ENCODE measurements at places on chromosomes 4 and X.
A peak's percentile ranks its signal among the peaks of the same experiment; 100 is the strongest.

DNA sequence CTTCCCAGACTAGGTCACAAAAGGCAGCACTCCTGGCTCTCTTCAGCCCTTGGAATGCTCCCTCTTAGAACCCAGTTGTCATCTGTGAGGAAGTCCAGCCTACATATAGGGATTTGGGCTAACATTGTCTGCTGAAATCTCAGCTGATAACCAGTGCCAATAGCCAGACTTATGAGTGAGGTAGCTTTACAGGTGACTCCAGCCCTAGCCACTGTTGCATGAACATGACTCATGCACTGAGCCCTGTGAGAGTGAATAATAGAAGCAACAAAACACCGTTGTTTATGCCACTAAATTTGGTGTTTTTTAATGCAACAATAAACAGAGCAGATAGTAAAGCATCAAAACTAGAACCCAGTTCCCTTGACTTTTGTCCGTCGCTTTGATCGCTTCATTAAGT is 433.2 kb downstream of the STIM2 start:
- no peak for DNase-seq

DNA sequence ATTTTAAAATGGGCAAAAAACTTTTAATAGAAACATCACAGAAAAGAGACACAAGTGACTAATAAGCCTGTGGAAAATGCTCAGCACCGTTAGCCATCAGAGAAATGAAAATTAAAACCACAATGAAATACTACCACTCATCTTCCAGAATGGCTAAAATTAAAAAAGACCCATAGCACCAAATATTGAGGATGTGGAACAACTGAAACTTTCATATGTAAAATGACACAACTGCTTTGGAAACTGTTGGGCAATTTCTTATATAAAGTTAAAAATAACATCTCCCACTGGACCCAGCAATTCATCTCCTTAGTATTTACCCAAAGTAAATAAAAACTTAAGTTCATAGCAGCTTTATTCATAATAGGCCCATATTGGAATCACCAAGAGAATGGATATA is 94.2 kb downstream of the TENM3 start:
- no peak for DNase-seq

DNA sequence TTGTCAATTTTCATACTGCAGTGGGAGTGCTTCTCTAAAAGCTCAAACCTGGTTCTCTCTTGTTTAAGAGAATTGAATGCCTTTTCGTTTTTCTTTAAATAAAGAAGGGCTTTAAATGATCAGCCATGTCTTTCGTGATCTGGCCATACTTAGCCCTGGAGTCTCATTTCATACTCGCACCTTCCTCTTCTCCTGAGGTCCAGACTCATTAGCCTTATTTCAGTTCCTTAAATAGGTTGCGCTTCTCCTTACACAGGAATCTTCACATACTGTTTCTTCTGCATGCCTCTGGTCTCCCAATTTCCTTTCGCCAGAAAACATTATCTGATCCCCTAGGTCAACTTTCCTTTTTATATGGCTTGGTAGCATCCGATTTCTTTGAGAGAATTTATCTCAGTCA is 565.6 kb upstream of the TENM3 start:
- no peak for DNase-seq

GRCh38 chrX:41332005-41332404 is 2.0 kb upstream of the DDX3X start:
- DNase-seq: no peak

DNA sequence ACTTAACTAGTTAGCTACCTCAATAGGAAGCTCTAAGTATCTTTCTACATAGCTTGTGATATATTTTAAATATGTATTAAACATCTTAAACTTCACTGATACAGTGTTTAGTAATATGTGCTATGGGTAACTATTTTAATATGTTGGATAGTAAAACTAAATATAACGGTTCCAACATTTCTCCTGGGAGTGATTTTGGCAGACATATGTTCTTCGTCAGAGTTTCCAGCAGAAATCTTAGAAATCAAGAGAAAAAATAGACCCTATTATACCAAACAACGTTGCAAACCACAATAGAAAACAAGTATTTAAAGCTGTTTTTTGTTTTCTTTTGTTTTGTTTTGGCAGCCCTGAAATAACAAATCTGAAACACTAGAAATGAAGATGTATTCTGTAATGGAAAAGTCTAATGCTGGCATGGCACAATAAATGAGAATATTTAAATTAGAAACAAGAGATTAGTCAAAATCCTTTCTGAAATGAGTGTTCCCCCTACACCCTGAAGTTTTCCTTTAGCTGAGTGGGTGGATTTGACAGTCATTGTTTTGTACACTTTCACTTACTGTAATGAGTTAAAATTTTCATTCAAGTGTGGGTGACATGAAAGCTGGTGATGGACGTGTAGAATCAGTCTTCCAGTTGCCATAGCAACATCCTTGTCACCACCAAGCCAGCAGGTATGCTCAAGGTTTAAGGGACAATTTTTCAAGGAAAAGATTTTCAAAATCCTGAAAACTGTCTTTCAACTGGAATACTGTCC is 233.5 kb downstream of the SCFD2 start:
- DNase-seq: no peak

DNA sequence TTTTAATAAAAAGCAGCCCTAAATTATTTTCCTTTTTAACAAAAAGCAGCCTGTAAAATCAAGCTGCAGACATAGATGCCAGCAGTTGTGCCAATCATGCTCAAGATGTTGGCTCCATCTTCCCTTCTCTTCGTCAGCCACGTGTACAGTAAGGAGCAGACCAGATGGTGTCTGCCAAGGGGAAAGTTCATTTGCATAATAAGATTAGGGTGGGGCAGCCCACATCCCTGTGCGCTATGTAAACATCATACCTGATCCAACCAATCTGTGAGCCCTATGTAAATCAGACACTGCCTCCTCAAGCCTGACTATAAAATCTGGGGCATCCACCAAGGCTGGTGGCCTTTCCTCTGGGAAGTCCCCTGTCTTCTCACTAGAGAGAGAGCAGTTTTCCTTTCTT is 23.1 kb upstream of the C1GALT1C1 start:
- no peak for DNase-seq

DNA sequence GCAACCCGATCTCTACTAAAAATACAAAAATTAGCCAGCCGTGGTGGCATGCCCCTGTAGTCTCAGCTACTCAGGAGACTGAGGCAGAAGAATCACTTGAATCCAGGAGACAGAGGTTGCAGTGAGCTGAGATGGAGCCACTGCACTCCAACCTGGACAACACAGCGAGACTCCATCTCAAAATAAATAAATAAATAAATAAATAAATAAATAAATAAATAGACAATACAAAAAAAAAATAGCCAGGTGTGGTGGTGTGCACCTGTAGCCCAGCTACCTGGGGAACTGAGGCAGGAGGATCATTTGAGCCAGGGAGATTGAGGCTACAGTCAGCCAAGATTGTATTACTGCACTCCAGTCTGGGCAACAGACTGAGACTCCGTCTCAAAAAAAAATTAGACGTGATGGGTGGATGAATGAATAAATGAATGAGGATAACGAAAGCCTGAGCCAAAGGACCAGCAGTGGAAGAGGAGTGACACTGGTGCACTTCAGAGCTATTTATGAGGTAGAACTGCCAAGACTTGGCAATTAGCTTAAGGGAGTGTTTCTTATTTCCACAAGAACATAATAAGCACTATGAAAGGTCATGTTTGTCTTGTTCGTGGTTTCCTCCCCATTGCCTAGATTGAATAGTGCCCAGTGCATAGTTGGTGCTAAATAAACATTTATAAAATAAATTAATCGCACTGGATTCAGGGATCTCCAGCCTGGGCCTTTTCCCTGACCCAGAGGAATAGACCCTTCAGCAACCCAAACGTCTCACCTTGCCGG is 232.2 kb downstream of the IDS start:
- DNase-seq: no peak

- DNase-seq: no peak
These were observed 41.0 kb downstream of the PDK3 start for GRCh38 chrX:24506082-24506481.

- no peak for DNase-seq
These were observed 102.9 kb downstream of the SYTL5 start for GRCh38 chrX:38109042-38109898.

- DNase-seq: no peak
These were observed 543.9 kb downstream of the GALNTL6 start for GRCh38 chr4:172357006-172357540.

GRCh38 chr4:173515458-173515857 is 14.6 kb downstream of the HAND2 start:
- DNase-seq: peak; percentile 40

DNA sequence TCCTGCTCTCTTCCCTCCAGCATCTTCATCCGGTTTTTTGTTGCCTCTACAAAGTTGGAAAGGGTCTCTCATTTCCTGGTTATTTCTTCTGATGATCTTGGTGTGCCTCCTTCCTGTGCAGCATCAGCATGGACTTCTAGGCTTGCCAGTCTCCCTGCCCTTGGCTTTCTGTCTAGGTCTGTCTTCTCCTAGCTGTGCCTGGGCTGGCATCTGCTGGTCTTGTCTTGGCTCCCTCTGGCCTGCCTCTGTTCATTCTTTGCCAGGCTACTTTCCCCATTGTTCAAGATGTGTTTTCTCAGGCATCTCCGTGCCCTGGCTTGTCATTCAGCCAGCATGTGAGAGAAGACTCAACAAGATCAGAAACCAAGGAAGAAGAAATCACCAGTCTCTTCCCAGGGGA is 9.7 kb downstream of the ZNF275 start:
- DNase-seq: no peak

DNA sequence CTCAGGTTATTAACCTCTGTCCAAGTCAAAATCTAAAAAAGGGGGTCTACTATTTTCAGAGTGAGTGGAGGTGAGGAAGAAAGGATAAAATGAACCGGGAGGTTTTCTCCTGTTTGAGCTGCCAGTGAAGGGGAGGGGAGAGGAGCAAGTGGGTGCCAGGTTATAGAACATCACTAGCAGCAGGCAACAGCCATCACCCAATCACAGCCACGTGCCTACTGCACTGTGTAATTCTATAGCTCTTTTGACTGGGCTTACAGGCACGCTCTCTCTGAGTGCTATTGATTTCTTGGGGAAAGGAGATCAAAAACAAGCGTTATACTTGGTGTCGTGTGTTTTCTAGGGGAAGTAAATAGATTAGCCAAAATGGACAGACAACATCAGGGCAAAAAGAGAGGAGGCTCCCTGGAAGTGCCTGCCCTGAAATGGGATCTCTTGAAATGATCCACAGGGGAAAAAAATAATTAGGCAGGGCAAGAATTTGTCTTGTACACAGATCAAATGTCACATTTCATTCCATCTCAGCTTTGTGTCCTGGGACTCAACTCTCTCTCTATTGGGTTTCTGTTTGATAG is 300.5 kb upstream of the LCORL start:
- no peak for DNase-seq

DNA sequence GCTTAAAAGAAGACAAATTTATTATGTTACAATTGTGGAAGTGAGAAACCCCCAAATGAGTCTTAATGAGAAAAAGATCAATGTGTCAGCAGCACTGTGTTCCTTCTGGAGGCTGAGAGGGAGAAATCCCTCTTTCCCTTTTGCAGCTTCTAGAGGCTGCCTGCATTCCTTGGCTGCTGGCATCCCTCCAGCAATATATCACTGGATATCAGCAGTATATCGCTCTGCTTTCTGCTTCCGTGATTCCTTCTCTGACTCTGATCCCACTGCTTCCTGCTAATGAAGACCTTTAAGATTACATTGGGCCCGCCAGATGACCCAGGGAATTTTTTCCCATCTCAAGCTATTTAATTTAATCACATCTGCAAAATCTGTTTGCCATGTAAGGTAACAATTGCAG is 1008.0 kb downstream of the RAPGEF2 start:
- DNase-seq: no peak

- no peak for DNase-seq
These were observed 230.3 kb upstream of the PGRMC2 start for GRCh38 chr4:128517739-128518510.

DNA sequence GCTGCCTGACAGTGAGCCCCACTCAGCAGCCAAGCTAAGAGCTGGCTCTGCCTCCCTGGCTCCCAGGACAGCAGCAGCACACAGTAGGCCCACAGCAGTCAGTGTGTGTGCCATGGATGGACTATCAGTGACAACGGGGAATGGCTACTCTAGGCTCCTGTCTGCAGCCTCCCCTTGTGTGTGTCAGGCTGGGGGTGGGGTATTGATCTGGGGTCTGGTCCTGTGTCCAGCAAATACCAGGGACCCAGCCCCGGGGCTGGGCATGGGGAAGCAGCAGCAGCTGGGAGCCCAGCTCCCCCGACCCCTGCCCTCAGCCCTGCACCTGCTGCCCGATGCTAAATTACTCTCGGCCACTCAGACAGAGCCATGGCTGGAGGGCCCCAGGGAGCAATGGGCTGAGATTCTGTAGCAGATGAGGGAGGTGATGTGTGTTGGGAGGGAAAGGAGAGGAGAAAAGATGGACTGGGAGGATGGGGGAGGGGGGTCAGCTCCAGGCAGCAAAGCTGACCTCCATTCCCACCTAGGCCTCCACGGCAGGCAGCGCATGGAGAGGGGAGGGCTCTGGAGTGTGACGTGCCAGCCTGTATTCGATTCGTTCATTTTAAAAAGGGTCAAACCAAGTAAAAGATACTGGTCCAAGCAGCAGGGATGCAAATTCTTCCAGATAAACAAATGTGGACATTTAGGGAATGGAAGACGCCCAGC is 61.3 kb upstream of the CRMP1 start:
- peak; percentile 41 for DNase-seq

GRCh38 chr4:31655328-31655727 is 935.2 kb downstream of the PCDH7 start:
- DNase-seq: no peak

- DNase-seq: no peak
These were observed 82.2 kb upstream of the PCDH18 start for GRCh38 chr4:137614491-137614890.

DNA sequence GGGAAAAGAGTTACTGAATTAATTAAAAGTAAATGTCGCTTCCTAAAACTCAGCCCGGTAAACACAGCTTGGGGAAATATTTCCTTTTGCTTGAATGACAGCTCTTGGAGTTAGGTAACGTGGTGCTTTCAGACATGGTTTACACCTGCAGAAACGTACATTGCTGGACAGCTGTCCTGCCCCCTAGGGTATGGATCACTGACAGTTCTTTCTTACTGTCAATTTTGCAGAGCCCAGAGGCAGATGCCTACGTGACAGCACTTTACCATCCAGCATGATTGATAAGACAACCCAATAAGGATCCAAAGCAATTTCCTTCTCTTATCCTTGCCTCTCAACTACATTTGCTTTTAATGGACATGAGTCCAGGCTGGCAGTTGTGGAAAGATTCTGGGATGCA is 334.5 kb downstream of the PACRGL start:
- DNase-seq: no peak

GRCh38 chr4:145884775-145885174 is 53.8 kb downstream of the ZNF827 start:
- no peak for DNase-seq

GRCh38 chr4:145326491-145326890 is 146.1 kb upstream of the OTUD4 start:
- no peak for DNase-seq

GRCh38 chrX:15336023-15336413 is 695 bp upstream of the PIGA start:
- DNase-seq: no peak

GRCh38 chr4:96894621-96895020 is 1054.7 kb downstream of the PDHA2 start:
- no peak for DNase-seq

DNA sequence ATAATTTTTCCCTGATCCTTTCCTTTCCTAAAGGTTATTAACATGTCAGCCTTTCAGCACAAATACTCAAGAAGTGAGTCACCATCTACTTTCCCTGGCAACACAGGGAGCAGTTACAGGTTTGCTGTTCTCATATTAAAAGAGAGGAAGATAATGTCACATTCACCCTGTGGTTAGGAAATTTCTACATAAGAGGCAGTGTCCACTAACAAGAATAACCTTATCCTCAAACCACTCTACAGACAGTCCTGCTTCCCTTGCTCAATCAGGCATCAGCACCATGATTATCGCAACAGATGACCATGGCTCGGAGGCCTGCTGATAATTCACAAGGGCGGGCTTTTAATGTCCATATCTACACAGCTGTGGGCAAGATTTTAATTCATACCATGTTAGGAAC is 30.9 kb downstream of the RNF150 start:
- DNase-seq: no peak
